ENCODE measurements at places on chromosomes 2 and 18.

- DNase-seq: no peak
Observed at GRCh38 chr2:47842846-47843245, 59.9 kb downstream of the MSH6 start.

DNA sequence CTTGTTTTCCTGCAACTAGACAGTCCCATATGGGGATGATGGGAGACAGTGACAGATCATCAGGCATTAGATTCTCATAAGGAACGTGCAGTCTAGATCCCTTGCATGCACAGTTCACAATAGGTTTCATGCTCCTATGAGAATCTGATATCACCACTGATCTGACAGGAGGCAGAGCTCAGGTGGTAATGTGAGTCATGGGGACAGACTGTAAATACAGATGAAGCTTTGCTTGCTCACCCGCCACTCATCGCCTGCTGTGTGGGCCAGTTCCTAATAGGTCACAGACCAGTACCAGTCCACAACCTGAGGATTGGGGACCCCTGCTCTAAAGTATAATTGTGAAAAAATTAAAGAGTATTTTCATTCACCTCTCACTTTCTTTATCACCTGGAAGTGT, 23.6 kb upstream of the RAB1A start:
- DNase-seq: no peak

- DNase-seq: no peak
Observed at GRCh38 chr2:100126201-100126600, 16.2 kb downstream of the AFF3 start.

GRCh38 chr2:224847381-224847780, 131.2 kb upstream of the CCDC195 start:
- DNase-seq: no peak

- DNase-seq: no peak
Observed at GRCh38 chr2:188787021-188787657, 187.0 kb upstream of the COL3A1 start.

- DNase-seq: no peak
Observed at GRCh38 chr2:230471074-230471473, 55.1 kb downstream of the SP100 start.

DNA sequence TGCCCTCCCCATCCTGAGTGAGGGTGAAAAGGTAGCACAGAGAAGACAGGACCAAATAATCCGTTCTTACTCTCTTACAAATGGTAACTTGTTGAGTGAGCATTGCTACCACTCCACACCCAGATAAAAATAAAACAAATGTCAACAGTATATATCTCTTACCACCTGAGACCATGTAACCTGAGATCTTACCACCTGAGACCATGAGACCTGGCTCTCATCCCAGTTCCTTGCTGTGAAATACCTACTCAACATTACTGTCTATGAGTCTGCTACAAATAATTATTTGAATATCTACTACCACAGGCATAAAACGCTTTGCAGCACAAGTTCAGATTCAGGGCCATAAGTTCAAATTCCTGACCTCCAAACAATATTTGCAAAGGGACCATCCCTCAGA, 234.7 kb downstream of the C1D start:
- no peak for DNase-seq

DNA sequence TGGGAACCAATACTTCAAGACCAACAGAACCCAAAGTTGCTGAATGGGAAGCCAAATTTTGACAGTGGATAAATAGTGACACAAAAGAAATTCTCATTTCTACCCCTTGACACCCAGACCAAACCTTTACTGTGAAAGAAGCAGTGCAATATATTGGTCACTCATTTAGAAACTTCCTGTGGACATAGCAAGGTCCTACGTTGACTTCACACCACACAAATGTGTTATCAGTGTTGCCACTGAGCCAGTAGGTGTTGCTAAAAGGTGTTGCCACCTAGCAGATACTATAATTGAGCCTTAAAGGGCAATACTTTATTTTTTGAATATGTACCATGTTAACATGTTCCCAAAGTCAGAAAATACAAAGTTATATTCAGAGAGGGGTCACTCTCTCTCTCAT, 1008.9 kb upstream of the CDH2 start:
- no peak for DNase-seq

Measured in NCI-H1930 (cell line).